ENCODE measurements at places on chromosomes 2 and 18. TPM values are rescaled to one million over a fixed set of nuclear protein-coding genes. Genes with fewer than 3 reads are reported as not detected.
A peak's percentile ranks its signal among the peaks of the same experiment; 100 is the strongest.

DNA sequence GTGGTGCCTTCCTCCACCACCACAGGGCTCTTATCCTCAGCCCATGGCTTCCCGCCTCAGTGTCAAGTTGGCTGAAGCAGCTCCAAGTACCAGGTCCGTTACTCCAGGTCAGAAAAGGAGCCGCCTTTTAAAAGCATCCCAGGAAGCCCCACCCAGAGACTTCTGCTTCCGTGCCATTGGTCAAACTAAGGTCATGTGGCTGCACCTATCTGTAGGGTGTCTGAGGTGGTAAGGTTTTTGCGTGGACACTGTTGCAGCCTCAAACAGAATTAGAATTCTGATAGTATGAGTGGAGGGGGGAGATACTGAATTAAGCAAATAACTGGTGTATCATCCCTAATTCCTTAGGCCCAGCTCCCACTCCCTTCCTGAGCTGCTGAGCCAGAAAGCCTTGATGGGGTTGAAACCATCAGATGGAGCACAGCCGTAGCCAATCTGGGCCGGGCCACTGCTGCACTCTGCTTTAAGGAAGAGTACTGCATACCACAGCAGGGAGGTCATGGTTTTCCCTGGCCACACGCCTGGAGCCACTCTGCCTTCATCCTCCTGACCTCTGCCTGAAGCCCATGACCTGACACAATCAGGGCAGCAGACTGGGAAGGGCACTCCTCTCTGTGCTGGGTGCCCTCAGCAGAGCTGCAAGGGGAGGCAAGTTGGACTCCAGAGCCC, 8.4 kb downstream of the TMEM247 start:
- peak; percentile 86 for ATAC-seq

DNA sequence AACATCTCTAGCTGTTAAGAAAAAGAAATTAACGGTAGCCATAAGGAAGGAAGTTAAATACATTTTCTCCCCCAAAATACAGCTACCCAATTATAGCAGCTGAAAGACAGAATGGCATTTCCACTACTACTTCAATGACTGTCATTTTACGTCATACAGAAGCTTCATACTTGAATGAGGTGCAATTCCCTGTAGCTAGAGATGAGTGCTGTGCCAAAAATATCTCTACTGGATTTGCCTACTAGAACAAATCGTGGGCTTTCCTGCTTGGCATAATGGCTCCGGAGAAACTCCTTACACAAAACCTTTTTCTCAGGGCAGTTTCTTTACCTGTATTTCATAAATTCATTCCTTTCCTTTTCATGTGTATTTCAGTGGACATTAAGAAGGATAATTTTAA, 36.3 kb upstream of the NRXN1 start:
- no peak for ATAC-seq

DNA sequence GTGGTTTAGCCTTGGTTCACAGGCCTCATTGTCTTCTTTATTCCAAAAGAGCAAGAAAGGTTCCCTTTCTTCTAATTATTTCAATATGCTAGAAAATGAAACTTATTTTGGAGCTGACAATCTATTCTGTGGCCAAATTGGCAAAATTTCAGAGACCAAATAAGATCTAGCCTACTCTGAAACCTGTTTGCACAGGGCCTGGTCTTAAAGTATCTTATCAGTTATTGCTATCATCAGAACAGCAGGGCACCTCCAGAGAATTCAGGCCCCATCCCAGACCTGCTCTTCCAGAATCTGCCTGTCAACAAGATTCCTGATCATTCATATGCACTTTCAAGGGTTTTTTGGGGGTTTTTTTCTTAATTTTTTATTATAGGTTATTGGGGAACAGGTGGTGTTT, 198.7 kb downstream of the ANAPC1 start:
- ATAC-seq: no peak

- no peak for ATAC-seq
Measured at GRCh38 chr2:193348055-193348454, 1153.3 kb upstream of the TMEFF2 start.

- ATAC-seq: no peak
Measured at GRCh38 chr2:150526006-150526405, 38.5 kb upstream of the RND3 start.

DNA sequence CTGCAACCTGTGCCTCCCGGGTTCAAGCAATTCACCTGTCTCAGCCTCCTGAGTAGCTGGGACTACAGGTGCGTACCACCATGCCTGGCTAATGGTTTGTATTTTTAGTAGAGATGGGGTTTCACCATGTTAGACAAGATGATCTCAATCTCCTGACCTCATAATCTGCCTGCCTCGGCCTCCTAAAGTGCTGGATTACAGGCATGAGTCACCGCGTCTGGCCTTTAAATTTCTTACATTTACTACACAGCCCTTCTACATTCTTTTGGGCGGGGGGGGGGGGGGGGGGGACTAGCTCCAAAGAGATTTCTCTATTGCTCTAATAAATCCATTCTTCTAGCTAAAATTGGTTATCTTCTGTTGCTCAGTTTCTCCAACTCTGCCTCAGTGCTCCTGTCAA, 964.9 kb upstream of the ACVR2A start:
- ATAC-seq: no peak

DNA sequence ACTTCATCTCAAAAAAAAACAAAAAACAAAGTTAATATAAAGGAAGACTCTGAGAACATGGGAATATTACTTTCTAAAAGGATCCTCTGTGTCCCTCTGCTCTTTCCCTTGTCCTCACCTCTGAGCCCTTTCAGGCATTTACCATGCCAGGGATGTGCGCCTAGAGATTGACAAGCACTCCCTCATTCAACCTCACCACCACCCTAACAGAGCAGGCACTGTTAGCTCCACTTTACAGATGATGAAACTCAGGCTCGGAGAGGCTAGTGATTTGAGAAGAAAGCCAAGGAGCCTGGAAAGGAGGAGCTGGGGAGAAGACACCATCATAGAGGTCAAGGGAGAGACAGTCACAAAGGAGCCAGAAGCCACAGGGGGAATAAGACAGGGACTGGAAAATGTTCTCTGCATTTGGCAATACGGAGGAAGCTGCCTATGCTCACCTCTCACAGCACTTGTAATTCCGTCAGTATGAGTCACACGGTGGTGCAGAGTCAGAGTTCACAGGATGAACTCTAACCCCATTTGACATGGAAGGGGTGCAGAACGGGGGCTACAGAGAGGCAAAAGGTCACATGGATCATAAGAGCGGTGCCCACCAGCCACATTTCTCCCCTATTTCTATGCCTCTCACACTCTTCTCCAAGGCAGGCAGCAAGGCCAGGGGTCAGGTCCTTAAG, 101.8 kb upstream of the NFU1 start:
- no peak for ATAC-seq

GRCh38 chr2:55033076-55033742, 17.0 kb downstream of the RTN4 start:
- ATAC-seq: no peak

GRCh38 chr18:58128381-58129374, 84.7 kb downstream of the NEDD4L start:
- ATAC-seq: peak; percentile 55

DNA sequence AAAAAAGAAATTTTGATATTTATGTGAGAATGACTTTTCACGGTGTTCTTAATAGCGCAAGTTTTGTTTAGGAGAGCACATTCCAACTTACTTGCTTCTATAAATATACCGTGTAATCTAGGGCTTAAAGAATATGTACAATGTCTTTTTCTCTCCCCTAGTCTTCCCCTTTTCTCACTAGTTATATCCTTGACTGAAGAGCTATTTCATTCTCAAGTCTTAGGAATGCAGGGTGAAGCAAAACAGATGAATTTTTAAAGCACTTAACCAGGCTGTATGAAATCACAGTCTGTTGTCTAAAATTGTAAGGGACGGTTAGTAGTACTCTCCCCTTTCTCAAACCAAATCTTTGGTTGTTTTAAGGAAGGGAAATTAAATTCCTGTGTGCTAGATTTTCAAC, 29.6 kb upstream of the SLC30A6 start:
- no peak for ATAC-seq

DNA sequence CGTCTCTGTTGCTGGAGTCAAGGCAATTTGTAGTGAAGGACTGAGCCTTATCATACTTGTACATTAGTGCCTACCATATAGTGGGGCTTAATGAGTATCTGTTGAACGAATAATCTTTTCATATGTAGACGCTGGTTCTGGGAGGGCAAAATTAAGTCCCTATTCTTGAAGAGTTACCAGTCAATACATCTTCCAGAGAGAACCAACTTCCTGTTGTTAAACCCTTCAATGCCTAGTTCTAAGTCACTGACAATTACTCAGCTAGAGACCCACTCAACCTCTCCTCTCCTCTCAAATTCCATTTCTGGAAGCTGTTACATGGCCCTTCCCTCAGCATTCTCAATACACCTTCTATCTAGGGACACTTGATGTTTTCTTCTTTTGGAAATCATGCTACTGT, 1.1 kb upstream of the MOB4 start:
- no peak for ATAC-seq

- ATAC-seq: no peak
Measured at GRCh38 chr2:42098571-42099437, 51.0 kb downstream of the PKDCC start.

DNA sequence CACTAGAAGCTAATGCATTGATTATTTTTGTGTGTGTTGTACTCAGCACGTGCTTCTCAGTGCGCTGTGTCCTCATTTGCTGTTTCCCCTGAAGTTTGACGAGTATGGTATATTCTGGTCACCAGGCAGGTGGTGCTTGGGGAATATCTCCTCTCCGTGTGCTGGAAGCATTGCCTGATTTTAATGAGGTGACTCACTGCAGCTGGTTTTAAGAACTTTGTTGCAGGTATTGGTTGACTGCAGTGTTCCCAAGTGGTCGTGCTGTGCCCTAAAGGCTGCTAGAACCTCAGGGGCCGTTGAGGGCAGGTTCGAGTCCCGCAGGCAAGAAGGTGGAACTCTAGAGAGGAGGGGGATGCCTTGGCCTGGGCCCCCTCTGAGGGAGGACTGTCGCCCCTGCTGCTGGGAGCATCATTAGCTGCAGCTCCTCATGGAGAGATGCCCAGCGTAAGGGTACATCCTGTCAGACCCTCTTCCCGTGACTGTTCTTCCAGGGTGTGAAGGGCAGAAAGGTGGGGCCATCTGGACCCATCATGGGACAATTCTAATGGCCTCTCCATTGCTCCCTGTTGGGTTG, 82.6 kb downstream of the AGAP1 start:
- no peak for ATAC-seq

GRCh38 chr18:76932026-76932819, 109.9 kb downstream of the ZNF236 start:
- no peak for ATAC-seq

DNA sequence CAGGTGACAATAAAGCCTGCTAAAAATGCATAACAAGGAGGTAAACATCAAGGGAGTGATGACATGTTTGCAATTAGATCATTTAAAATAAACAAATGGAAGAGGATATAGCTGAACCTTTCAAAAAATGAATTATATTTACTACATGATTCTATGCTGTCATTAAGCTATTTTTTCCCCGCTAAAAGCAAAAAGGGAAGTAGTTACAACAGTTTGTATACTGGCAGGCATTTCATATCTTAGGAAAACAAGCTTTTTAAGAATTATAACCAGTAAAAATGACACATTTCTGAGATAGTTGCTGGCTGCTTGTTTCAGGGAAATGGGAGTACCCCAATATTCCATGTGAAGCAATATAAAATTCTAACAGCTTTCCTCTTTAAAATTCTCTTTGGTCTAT, 89.1 kb upstream of the ITGB6 start:
- ATAC-seq: no peak

DNA sequence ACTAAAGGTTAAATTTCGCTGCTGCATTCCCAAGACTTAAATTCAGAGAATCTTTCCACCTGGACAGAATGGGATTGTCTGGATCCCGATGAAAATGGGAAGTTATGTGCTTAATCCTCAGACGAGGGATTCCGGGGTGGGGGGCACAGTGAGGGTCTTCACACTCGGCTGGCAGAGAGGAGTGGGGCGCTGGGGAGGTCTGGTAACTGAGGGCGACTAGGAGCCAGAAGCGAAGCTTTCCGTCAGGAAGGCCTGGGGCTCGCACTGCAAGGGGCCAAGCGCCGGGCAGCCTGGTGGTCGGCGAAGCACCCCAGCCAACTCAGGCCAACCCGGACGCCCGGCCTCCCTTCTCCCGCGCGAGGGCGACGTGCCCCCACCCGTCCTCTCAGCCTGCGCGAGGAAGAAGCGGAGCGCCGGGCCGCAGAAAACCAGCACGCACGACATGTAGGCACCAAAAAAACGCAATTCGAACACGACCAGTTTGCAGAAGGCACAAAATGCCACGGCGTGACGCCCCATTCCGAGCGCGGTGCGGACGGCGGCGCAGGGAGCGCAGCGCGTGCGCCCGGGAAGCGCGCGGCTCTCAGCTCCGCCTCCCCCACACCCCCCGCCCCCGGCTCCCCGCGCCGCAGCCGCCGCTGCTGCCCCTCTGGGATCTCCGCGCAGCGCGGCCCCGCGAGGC, 188.1 kb downstream of the ZEB2 start:
- peak; percentile 38 for ATAC-seq

DNA sequence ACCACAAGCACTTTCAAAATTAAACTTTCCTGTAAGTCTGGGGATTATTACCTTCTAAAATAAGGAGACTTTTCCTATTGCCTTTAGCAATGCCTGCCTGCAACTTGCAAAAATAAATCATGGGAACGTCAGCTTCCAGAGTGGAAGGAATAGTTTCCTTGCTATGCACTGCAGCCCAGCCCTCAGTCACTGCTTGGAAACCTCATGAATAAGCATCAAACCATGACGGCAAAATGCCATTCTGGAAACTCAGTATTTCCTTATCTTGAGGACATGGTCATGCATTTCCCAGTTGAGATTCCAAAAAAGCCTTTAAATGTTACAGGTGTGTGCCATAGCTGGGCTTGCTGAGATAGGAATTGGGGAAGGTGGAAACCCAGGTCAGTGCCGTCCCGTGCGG, 84.2 kb upstream of the OTOS start:
- peak; percentile 55 for ATAC-seq

GRCh38 chr2:166256896-166257295, 118.8 kb downstream of the SCN9A start:
- ATAC-seq: no peak

GRCh38 chr2:187545238-187545751, 8.9 kb downstream of the TFPI start:
- ATAC-seq: no peak

GRCh38 chr2:206790311-206790935, 25.0 kb downstream of the FASTKD2 start:
- no peak for ATAC-seq

GRCh38 chr2:39484620-39485495, 47.8 kb upstream of the MAP4K3 start:
- no peak for ATAC-seq

GRCh38 chr2:129922571-129923264, 56.7 kb upstream of the RAB6C start:
- peak; percentile 86 for ATAC-seq

GRCh38 chr2:85920810-85921545, 32.2 kb upstream of the ST3GAL5 start:
- peak; percentile 28 for ATAC-seq

REG3A gene
- total RNA-seq: 0.54 TPM

CHRND gene
- total RNA-seq: 0.05 TPM

POTEJ gene
- total RNA-seq: not detected

OTOS gene
- total RNA-seq: not detected

GPR35 gene
- 1.5 TPM for total RNA-seq

HTR2B gene
- 0.49 TPM for total RNA-seq

SERPINB11 gene
- total RNA-seq: not detected
